ENCODE measurements at places on chromosomes 2 and 18.

DNA sequence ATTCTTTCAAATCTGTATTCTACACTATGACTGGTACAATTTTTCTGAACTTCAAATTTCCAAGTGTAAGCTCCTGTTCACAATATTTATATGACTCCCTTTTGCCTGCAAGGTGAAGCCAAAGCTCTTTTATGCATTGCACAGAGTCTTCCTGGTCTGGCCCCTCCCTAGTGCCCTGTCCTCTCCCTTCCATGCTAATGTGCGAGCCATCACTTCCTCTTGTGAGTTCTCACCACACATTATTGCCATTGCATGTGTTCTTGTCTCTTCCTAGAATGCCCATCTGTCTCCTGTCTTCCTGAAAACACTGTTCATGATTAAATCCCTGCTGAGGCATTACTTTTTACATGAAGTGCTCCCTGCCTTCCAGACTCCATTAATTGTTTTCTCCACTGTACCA is 169.9 kb downstream of the MC4R start:
- peak; percentile 62 for DNase-seq

DNA sequence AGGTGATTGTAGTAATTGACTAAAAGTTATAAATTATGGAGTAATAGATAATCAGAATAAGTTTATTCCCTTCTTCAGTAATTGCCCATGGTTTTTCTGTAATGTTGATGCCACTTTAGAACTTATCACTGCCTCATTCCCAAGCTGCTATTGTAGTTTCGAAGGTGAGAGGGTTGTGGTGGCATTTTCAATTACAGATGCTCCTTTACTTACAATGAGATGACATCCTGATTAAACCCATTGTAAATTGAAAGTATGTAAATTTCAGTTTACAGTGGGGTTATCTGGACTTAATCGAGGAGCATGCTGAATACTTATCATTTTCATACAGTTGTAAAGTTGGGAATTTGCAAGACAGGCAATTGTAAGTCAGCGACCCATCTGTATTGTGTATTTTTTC is 2.9 kb downstream of the NDUFV2 start:
- DNase-seq, result no peak

DNA sequence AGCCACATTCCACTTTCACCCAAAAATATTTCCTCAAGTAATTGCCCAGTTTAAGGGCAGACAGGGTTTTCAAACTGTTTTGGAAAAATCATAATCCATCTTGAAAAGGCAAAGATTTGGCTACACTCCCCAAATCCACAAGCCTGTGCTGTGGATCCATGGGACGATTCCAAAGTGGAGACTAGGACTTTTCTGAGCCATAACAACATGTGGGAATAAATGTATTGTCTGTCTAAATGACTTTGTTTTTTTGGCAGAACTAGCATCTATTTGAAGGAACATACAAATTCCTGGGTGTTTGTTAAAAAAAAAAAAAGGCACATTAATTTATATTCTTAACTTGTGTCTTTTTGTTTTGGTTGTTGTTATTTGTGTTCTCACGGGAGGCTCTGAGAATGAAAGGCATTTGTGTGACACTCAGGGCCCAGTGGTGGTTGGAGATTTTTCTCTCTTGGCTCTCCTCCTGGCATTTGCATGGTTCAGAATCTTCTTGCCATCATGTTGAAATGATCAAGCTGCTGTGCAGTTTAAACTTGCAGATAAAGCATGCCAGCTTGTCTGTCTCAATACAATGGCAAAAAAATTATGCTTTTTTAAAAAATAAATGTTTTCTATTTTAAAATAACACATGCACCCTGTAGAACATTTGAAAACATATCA is 277.4 kb downstream of the EN1 start:
- no peak for DNase-seq

GRCh38 chr2:118638453-118638852 is 209.0 kb downstream of the EN1 start:
- DNase-seq, result no peak

- no peak for DNase-seq
These were observed 27.7 kb upstream of the KDM3A start for GRCh38 chr2:86413296-86414094.

GRCh38 chr18:58310517-58310916 is 266.5 kb downstream of the NEDD4L start:
- DNase-seq, result no peak

DNA sequence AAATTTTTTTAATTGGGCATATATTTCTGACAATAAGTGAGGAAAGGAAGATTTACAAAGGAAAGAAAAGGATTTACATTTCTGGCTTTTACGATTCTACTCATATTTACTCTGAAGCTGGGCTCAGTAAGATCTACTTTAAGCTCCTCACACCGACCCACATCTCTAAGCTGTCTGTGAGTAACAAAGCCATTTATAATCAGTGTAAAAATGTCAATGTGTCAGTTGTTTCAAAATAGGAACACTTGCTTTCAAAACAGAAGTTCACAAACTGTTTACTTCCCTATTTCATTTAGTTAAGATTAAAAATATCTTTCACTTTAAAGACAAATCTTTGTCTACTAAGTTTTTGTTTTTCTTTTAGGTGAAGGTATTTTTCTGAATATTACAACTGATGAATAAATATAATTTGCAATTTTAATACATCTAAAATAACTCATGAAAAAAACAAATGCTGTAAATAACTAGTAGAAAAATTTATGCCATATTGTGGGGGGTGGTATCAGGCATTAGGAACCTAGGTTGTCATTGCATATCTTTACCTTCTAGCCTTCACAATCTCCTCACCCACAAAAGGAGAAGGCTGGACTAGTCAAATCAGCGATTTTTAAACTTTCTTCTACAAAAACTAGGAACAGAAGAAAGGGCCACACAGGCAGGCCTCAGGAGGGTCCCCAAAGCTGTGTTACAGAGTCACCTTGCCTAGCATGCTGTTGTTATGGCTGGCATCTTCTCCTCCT is 64.5 kb downstream of the TMEM131 start:
- DNase-seq, result peak; percentile 84

GRCh38 chr2:222627764-222628163 is 28.1 kb downstream of the FARSB start:
- no peak for DNase-seq

DNA sequence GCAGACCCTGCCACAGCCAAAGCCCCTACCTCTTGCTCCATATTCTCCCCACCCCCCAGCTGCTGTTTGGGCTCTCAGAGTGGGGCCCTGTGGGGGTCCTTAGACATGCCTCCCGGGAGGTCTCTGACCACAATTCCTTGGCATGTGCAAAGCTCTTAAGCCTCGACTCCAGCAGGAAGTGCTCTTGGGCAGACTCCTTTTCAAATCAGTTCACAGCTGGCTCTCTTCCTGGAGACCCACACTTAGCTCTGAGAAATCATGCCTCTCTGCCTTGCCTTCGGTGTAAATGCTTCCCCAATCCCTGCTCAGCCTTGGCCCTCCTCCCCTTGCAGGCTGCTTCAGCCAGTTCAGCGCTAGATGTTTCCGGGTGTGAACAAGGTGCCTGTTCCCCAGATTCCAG is 46.9 kb downstream of the NGEF start:
- DNase-seq, result no peak

DNA sequence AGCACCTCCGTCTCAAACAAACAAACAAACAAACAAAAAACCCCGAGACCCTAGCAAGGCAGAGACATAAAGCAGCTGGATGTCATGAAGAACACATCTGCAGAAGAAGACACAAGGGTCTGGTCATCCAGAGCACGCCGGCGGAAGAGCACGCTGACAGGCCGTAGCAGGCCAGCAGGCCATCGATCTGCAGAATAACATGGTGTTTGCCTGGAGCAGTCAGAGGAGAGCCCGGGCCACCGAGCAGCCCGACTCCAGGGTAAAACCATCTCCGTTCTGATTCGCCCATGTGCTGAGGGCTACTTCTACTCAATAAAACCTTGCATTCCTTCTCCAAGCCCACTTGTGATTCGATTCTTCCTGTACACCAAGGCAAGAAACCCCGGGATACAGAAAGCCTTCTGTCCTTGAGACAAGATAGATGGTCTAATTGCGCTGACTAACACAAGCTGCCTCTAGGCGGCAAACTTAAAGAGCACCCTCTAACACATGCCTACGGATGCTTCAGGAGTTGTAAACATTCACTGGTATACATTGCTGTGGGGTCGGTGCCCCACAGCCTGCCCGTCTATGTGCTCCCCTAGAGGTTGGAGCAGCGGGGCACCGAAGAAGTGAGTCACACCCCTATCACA is 549.8 kb upstream of the NRXN1 start:
- DNase-seq, result no peak

DNA sequence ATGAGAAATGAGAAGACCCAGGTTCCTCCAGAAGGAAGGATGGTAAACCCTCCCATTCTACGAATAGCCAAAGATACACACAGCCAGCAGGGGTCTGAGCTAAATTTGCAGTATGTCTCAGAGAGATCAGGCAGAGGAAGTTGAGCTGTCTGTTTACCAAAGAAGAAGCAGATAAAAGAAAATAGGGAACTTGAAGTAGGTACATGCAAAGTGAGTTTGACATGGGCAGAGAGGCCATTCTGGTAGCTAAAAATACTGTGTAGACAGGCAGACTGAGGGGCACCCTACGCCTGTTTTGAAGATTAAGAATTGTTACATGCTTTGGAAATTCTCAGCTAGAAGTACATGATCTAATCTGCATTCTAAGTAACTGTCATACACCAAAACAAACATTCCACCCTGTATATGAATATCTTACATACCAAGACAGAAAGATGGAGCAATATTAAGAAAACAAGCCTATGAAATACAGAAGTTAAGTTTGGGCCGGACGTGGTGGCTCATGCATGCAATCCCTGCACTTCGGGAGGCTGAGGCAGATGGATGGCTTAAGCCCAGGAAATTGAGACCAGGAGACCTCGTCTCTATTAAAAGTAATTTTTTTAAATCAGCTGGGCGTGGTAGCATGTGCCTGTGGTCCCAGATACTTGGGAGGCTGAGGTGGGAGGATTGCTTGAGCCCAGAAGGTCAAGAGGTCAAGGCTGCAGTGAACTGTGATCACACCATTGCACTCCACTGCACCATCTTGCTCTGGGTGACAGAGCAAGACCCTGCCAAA is 157.9 kb downstream of the ANKRD44 start:
- DNase-seq, result peak; percentile 96

DNA sequence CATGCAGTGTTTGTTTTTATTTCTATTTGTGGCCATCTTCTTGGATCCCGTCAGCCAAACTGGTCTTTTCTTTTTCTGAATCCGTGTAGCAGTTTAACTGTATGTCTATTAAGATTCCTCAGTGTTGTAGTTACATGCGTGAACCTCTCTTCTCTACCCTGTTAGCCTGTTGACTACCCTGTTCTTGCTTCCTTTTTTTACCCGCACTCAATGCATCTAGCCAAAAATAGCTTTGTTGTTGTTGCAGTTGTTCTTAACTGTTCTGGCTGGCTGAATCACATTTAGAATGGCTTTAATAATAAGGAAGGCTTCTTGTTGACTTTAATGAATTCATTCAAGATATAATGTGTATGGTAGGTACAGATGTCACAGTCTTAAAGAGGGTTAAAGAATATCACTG is 137.1 kb downstream of the LCLAT1 start:
- peak; percentile 77 for DNase-seq

DNA sequence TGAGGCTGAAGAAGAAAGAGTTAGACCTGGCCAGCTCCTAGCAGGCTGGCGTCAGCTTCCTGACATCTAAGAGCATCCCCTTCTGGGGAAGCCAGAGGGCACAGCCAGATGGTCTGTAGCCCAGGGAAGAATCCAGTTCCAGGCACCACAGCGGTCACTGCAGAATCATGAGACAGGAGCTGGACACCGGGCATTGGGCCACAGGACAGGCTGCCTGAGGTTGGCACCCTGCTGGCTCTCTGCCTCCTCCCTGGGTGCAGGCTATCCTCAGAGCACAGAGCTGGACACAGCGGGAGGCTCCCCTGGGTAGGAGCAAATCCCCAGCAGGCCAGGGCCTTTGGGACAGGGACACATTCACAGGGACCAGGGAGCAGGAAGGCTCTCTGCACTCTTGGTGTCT is 19.8 kb upstream of the ATOH8 start:
- no peak for DNase-seq

DNA sequence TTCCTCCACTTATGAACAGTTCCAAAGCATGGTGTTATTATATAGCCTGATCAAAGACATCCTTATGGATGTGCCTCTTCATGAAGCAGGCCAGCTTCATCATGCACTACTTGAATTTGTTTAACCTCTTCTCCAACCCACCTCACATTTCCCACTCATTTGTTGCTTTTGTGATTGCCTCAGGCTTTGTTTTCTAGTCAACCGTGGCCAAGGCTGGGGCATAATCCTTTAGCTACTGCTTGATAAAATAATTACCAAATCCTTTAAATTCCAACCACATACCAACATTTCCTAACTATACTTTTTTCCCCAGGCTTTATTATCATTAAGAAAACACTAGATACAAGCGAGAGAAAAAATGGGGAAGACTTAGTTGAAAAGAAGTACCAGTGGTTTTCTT is 39.6 kb upstream of the SCN1A start:
- no peak for DNase-seq

GRCh38 chr18:2908946-2909335 is 62.1 kb downstream of the EMILIN2 start:
- DNase-seq, result no peak

GRCh38 chr2:17719562-17720371 is 33.8 kb downstream of the SMC6 start:
- DNase-seq, result no peak

- DNase-seq, result no peak
These were observed 1154.0 kb upstream of the FANCL start for GRCh38 chr2:59395119-59395518.

DNA sequence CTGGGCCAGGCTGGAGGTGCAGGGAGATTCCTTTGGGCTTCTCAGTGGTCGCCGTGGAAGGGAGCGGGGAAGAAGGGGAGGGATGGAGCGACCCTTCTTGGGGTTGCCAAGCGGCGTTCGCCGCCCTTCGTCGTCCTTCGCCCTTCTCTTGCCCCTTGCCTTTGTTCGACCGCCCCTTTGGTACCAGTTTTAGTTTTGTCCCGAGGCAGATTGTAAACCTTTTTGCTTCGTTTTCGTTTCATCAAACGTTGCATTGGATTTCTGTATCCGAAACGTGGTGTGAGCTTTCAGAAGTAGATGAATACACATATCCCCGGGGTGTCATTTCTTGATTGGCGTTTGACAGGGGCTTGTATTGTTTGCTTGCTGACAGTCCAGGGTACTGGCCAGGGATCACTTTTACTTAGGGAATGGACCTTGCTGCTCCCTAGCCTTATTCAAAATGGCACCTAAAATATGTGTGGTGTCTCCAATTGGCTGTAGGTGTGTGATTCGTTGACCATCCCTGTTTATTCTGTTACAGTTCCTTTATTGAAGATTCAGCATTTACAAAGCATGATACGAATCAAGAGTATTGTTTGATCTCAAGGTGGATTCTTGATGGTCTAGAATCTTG is 788 bp downstream of the USP14 start:
- DNase-seq, result peak; percentile 15

DNA sequence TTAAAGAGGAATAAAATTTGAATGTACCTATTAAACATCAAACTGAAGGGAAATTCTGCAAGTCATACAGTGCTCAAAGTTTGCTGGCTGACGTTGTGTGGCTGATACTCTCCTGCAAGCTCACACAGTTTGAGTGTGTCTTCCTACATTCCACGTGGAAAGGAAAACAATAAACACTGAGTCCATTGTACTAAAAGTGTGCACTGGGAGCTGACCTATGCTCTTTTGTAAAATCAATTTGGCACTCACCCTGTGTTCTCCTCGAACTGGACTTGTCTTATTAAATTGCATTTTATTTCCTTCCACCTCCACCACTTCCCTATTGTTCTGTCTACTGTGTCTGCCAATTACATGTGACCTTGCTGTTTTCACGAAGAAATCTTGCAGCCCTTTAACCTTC is 458.0 kb downstream of the CPS1 start:
- DNase-seq, result no peak

GRCh38 chr2:36413218-36413617 is 57.6 kb downstream of the CRIM1 start:
- DNase-seq, result no peak

Measured in MV-4-11 (cell line).